ENCODE measurements at places on chromosomes 11 and 22. TPM values are rescaled to one million over a fixed set of nuclear protein-coding genes. Genes with fewer than 3 reads are reported as not detected.

Gene KIAA1671
- total RNA-seq, result 86.8 TPM

Gene PNPLA5
- total RNA-seq, result not detected

Gene HEPN1
- 0.41 TPM for total RNA-seq

Gene PCSK7
- total RNA-seq, result 41.4 TPM

Gene ACRV1
- not detected for total RNA-seq

Gene F2
- total RNA-seq, result not detected

GRCh38 chr11:129414144-129414872, 38.7 kb downstream of the BARX2 start:
- H3K4me3 ChIP-seq, result no peak overlapping the region
- H3K27ac ChIP-seq, result no peak overlapping the region
- DNase-seq, result no peak
- H3K4me1 ChIP-seq, result no peaks in the 10 kb centered on the region
- no peaks in the 10 kb centered on the region for H3K36me3 ChIP-seq

DNA sequence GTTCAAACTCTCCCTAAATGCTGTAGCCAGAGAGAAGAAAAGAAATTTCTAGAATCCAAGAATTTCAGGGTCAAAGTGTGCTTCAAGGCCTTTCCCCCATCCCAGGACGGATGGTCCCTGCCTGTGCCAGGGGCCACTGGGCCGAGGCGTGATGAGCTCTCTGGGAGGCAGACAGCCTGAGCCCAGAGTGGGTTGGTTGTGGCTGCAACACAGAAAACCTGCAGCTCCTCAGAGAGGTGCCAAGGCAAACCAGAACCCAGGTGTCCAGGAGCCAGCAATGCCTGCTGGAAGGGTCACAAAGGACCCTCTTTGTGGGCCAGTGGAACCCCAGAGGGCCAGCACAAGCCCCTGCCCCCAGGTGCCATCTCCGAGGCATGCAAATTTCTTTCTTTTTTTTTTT, 2.6 kb upstream of the APOL6 start:
- H3K27me3 ChIP-seq, result no peaks in the 10 kb centered on the region
- no peak overlapping the region for H3K27ac ChIP-seq
- no peaks in the 10 kb centered on the region for H3K36me3 ChIP-seq
- H3K4me1 ChIP-seq, result peaks cover 33% of the 10 kb centered on the region
- H3K4me3 ChIP-seq, result no peak overlapping the region

DNA sequence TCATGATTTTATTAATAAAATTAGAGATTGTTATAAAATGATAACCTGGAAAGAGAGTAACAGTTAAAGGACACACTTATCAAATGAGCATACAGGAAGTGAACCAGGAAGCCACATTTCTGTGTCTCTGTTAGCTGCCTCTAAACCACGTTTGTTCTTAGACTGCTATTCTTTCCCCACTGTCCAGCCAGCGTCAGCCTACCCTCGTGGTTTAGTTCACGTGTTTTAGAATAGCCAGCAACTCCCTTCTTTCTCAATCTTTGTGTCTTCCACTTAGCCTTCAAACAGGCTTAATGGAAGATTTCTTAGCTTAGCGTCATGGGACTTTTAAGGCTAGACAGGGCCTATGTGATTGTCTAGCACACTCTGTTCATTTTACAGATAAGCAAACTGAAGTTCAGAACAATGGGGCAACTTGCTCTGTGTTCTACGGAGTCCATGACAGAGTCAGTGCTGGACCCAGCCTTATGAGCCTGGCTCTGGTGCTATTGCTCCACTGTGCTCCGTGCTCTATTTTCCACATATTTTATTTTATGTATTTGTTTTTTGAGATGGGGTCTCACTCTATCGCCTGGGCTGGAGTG, 27.2 kb downstream of the GRAMD1B start:
- no peaks in the 10 kb centered on the region for H3K36me3 ChIP-seq
- H3K4me3 ChIP-seq, result no peak overlapping the region
- DNase-seq, result no peak
- H3K4me1 ChIP-seq, result no peaks in the 10 kb centered on the region

GRCh38 chr11:36509201-36509639, 852 bp downstream of the TRAF6 start:
- peak overlapping the region; percentile 80 for H3K4me3 ChIP-seq
- H3K4me1 ChIP-seq, result peaks cover 15% of the 10 kb centered on the region
- H3K27me3 ChIP-seq, result no peaks in the 10 kb centered on the region
- no peak for DNase-seq
- H3K36me3 ChIP-seq, result no peaks in the 10 kb centered on the region

DNA sequence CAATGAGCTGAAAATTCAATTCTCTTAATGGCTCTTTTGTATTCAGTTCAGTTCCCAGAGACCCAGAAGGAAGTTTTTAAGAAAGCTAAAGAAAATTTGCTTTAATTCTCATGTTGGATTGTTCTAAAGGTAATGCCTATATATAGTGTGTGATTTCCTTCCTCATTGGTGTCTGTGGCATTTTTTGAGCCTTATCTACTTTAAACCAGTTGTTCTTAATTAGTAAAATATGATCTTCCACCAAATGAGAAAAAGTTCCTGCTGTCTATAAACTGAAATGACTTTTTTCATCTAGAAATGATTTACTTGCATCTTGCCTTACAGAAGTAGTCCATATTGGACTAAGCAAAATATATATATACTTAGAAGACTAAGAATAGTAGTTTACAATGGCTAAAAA, 622.1 kb upstream of the KIRREL3 start:
- no peak overlapping the region for H3K27ac ChIP-seq
- no peak for DNase-seq
- no peaks in the 10 kb centered on the region for H3K36me3 ChIP-seq
- H3K27me3 ChIP-seq, result no peaks in the 10 kb centered on the region
- H3K4me3 ChIP-seq, result no peak overlapping the region

GRCh38 chr22:44697423-44698141, 4.4 kb upstream of the PRR5 start:
- H3K27ac ChIP-seq, result no peak overlapping the region
- no peaks in the 10 kb centered on the region for H3K27me3 ChIP-seq
- no peak for DNase-seq
- no peak overlapping the region for H3K4me3 ChIP-seq

GRCh38 chr11:46984548-46984947, 48.0 kb downstream of the CSTPP1 start:
- no peaks in the 10 kb centered on the region for H3K27me3 ChIP-seq
- no peak for DNase-seq
- H3K27ac ChIP-seq, result no peak overlapping the region
- H3K4me1 ChIP-seq, result no peaks in the 10 kb centered on the region
- no peaks in the 10 kb centered on the region for H3K36me3 ChIP-seq

- no peak for DNase-seq
- H3K27me3 ChIP-seq, result no peaks in the 10 kb centered on the region
- H3K4me3 ChIP-seq, result no peak overlapping the region
- no peak overlapping the region for H3K27ac ChIP-seq
- H3K36me3 ChIP-seq, result no peaks in the 10 kb centered on the region
Measured at GRCh38 chr11:11532574-11532973, 89.2 kb downstream of the GALNT18 start.

- DNase-seq, result no peak
- no peak overlapping the region for H3K4me3 ChIP-seq
- no peaks in the 10 kb centered on the region for H3K36me3 ChIP-seq
- no peak overlapping the region for H3K27ac ChIP-seq
Measured at GRCh38 chr11:60158636-60159035, 24.2 kb downstream of the MS4A6A start.

- H3K4me3 ChIP-seq, result peak within 1 kb of the TSS; percentile 85
- peak within 1 kb of the TSS; percentile 79 for H3K27ac ChIP-seq
- H3K27me3 ChIP-seq, result no peaks in the 10 kb centered on the region
- no peak for DNase-seq
- no peaks in the 10 kb centered on the region for H3K36me3 ChIP-seq
- peaks cover 3% of the 10 kb centered on the region for H3K4me1 ChIP-seq
Measured at GRCh38 chr11:2928605-2929530, at the start of gene PHLDA2. Gene PHLDA2, minus strand, starts transcription at chr11:2929420. Its CDS starts 56 bp downstream, at chr11:2929364.

DNA sequence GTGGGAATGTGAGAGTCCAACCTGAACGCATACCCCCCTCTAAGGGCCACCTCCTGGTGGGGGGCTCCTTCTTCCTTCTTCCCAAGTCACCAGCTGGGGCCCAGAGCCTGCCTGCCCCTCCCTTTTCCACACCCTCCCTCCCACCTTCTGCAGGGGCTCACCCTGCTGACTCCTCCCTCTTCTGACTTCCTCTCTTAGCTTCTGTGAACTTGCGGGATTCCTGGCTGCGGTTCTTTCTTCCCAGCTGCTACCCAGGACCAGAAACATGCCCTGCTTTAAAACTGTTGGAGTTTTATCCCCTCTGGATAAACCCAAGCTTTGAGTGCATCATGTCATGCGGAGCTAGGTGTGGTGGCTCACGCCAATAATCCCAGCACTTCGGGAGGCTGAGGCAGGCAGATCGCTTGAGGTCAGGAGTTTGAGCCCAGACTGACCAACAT, 10.2 kb downstream of the LRRC74B start:
- no peak overlapping the region for H3K27ac ChIP-seq
- H3K36me3 ChIP-seq, result no peaks in the 10 kb centered on the region
- no peak overlapping the region for H3K4me3 ChIP-seq
- no peaks in the 10 kb centered on the region for H3K27me3 ChIP-seq

GRCh38 chr11:250740-251299, 14.0 kb downstream of the PSMD13 start:
- H3K27me3 ChIP-seq, result no peaks in the 10 kb centered on the region
- peak overlapping the region; percentile 45 for H3K27ac ChIP-seq
- peaks cover 55% of the 10 kb centered on the region for H3K36me3 ChIP-seq
- DNase-seq, result no peak
- no peaks in the 10 kb centered on the region for H3K4me1 ChIP-seq

DNA sequence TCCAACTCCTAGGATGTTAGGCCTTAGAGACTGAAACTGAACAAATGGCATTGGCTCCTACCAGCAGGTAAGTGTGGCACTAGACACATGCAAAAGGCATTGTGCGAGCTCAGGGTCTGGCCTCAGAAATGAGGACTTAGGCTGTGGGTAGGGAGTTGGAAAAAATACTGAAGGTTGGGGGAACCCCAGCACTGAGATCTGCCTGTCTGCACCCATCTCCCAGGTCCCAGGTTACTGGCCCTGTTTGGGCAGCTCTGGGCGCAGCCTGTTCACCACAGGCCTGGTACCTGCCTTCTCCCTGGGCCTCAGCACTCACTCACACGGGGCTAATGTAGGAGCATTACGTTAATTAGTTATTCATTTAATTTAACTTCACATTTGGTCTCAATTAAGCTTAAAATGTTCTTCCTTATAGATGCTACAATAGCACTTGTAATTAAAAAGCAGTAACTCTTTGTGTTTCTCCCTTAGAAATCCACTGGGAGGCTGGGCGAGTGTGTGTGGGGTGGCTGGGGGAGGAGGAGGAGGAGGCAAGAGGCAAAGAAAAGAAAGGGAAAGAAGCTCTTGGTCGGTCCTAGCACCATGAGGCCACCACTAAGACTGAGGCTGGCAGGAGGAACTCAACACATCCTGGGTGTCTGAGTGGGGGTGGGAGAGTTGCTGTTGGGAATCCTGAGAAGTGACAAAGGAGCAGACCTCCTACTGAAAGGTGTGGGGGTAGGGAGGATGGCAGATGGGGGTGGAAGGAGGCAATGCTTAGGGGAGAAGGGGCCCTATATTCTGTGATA, 19.4 kb downstream of the TMEM218 start:
- no peaks in the 10 kb centered on the region for H3K36me3 ChIP-seq
- no peak overlapping the region for H3K27ac ChIP-seq
- no peak overlapping the region for H3K4me3 ChIP-seq
- no peaks in the 10 kb centered on the region for H3K27me3 ChIP-seq
- H3K4me1 ChIP-seq, result no peaks in the 10 kb centered on the region
- DNase-seq, result no peak

- no peaks in the 10 kb centered on the region for H3K4me1 ChIP-seq
- no peak overlapping the region for H3K27ac ChIP-seq
- H3K36me3 ChIP-seq, result peaks cover 7% of the 10 kb centered on the region
- no peak overlapping the region for H3K4me3 ChIP-seq
- no peaks in the 10 kb centered on the region for H3K27me3 ChIP-seq
Measured at GRCh38 chr22:30033137-30033536, 47.1 kb upstream of the HORMAD2 start.

DNA sequence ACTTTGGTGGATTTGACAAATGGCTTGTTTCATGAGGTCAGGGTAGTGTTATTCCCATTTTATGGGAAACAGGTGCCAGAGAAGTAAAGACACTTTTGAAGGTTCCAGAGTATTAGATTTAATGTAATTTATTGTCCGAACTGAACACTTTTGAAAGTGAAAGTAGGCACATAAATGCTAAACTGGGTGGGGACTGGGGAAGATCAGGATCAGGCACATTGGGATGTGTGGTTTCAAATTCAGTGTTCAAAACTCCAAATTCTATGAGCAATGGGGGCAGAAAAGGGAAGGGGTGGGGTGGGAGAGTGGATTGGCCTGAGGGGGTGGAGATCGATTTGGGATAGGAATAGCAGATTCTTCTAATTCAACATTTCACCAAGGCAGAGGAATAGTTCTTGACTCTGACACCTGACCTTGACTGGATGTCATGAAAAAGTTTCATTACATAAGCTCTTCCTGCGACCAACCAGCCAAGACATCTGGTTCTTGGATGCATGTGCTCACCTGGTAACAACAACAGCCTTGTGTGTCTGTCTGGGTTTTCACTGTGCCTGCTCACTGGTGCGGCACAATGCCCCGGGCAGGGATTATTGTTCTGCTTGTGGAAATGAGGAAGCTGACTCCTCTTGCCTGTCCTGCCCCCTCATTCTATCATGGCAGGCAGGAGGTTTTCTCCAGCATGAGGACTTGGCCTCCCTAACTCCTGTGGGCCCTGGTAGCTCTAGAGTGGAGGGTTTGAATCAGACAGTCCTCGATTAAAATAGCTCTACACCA, 10.8 kb downstream of the PPFIBP2 start:
- H3K27me3 ChIP-seq, result no peaks in the 10 kb centered on the region
- H3K4me1 ChIP-seq, result no peaks in the 10 kb centered on the region
- H3K4me3 ChIP-seq, result no peak overlapping the region
- H3K27ac ChIP-seq, result no peak overlapping the region
- DNase-seq, result no peak

DNA sequence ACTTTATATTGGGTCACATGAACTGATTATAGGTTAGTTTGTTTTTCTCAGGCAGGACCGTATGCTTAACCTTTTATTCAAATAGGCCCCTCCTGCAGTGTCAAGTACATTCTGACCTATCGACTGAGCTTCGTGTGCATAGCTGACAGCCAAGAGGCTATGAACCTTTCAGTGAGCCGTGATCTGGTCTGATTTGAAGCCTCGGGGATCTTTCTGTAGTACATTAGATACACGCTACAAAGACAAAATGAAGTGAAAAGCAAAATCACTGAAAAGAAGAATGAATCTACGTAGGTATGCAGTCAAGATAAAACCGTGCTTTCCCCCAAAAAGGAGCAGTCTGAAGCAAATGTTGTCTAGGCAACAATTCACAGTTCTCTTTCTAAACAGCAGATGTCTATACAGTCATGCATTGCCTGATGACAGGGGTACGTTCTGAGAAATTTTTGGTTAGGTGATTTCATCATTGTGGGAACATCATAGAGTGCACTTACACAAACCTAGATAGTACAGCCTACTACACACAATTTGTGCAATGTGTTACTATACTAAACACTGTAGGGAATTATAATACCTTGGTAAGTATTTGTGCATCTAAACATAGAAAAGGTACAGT, 18.1 kb downstream of the JHY start:
- no peak for DNase-seq
- no peaks in the 10 kb centered on the region for H3K4me1 ChIP-seq
- H3K4me3 ChIP-seq, result no peak overlapping the region
- no peak overlapping the region for H3K27ac ChIP-seq
- H3K27me3 ChIP-seq, result no peaks in the 10 kb centered on the region
